ENCODE measurements at places on chromosomes 16 and 17. TPM values are rescaled to one million over a fixed set of nuclear protein-coding genes. Genes with fewer than 3 reads are reported as not detected.
A peak's percentile ranks its signal among the peaks of the same experiment; 100 is the strongest.

Gene EME1
- total RNA-seq: not detected

Gene RPRML
- not detected for total RNA-seq

Gene PLLP
- 3.2 TPM for total RNA-seq

Gene UBALD1
- 27.5 TPM for total RNA-seq

DNA sequence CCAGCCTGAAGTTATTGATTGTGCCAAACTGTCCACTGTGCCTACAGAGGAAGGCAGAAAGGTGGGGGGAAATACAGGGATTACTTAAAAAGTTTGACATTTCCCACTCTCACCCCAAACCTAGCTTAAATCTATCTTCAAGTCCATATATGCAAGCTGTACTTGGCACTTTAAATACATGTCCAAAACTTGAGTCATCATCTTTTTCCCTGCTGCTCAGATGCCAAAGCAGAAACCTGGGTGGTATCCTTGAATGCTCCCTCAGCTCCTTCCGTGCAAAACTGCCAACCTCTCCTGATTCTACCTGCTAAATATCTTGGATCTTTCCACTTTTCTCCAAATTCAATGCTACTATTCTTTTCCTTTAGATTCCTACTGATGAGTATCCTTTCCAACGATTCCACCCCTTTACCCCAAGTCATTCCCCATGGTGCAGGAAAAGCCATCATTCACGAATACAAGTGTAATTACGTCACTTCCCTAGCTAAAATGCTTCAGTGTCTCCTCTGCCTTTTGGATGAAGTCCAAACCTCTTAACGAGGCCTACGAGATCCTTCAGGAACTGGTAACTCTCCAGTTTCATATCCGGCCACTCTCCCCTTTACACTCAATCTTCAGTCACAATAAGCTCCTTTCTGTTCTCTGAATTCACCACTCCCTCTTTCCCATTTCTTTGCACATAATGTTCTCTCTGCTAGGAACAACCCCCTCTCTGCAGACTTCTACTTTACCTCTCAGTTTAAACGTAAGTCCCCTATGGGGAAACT lies 9.3 kb downstream of the BECN1 start:
- DNase-seq: no peak

GRCh38 chr16:88379694-88380040 lies 3.1 kb upstream of the ZNF469 start:
- peak; percentile 18 for DNase-seq

GRCh38 chr17:74607221-74607620 lies 15.1 kb upstream of the CD300LD start:
- DNase-seq: no peak

GRCh38 chr17:13837417-13837816 lies 231.9 kb upstream of the COX10 start:
- no peak for DNase-seq

DNA sequence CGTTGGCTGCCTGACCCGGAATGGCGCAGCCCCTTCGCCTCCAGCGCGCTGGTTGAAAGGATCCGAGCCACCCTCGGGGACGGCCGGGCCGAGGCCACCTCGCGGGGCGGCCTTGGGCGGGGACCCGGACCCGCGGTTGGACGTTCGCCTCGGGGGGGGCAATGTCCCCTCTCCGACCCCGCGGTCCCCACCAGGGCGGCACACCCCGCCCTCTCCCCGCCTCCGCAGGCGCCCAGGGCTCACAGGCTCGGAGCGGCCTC lies 1.0 kb upstream of the SOX8 start:
- no peak for DNase-seq

DNA sequence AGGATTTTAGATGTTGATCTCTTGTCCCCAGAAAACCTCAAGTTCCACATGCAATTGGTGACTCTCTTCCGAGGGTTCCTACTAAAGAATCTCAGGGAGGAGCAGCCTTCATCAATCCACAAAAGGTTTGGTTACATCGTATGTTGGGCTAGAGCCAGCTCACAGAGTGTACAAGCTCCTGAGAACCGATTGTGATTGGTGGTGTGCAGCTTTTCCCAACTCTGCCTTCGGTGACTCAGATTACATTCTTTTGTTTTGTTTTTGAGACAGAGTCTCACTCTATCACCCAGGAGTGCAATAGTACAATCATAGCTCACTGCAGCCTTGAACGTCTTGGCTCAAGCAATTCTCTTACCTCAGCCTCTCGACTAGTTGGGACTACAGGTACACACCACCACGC lies 172.4 kb downstream of the PMP22 start:
- DNase-seq: no peak

DNA sequence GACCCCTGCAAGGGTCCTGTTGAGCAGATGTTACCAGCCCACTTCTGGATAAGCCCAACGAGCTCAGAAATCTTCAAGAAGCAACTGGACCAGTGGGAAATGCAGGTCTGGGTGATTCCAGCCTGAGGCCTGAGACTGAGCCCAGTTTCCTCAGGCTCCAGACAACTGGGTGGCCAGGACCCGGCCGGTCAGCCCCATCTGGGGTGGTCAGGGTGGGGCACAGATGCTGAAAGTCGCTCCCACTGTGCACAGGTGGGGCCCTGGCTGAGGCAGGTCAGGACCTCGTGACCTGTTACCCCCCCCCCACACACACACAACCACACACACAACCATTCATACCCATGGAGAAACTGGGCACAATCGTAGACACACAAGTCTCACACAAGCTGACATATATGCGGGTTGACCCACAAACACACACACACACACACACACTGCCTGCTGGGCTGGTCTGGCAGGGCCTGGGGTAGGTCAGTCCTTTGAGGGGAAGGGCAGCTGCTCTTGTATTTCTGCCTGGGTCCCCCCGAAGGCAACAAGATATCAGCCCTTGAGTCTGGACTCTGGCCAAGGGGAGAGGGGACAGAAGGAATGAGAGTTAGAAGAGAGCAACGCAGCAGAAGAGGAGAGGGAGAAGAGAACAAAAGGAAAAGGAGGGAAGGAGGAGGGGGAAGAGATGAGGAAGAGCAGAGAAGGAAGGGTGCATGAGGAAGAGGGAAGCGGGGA lies 99.0 kb upstream of the CDH5 start:
- DNase-seq: no peak

GRCh38 chr17:72336026-72336803 lies 215.4 kb downstream of the SOX9 start:
- DNase-seq: no peak

DNA sequence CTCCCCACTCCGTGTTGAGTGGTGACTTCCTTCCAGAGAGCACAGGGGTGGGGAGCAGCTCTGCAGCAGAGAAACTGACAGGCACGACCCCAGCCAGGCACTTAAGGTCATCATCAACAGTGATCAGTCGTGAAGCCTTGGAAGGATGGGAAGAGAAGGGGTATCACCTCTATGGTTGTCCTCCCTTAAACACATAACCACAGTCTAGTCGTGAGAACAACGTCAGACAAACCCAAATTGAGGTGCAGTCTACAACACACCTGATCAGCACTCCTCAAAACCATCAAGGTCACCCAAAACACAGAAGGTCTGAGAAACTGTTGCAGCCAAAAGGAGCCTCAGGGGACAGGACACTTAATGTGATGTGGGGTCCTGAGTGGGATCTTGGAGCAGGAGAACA lies 68.3 kb downstream of the MPRIP start:
- no peak for DNase-seq

DNA sequence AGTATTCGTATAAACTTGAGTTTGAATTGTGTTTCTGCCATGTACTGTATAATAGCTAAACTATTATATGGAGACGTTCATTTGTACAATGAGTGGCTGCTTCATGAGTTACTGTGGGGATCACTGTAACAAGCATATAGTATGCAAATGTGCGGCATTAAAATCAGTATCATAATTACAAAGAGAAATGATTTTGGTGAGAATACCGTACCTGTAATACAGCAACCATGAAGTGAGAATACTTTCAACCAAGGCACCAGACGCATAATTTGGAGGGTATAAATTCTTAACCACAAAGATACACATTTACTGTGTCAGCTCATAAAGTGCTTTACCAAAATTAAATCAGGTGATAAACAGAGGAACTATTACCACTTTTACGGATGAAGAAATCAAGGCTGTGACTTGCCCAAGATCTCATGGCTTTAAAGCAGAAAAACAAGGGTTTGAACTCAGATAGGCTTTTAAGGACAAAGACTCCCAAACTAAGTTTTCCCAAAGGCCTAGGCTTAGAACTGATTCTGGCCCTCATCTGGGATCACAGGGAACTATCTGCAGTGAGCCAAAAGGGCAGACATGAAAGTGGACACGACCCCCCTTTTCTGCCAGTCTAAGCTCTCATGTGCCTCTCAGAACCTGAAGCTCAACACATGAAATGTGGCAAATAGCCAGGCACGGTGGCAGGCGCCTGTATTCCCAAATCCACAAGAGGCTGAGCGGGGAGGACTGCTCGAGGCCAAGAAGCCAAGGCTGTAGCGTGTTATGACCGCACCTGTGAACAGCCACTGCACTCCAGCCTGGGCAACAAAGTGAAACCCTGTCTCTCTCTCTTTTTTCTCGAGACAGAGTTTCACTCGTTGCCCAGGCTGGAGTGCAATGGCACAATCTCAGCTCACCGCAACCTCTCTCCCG lies 6.4 kb downstream of the RPS15A start:
- DNase-seq: no peak

- DNase-seq: peak; percentile 26
Measured at GRCh38 chr17:80881306-80881705, 110.3 kb upstream of the CHMP6 start.

- no peak for DNase-seq
Measured at GRCh38 chr16:89853306-89853993, 19.9 kb upstream of the TCF25 start.

DNA sequence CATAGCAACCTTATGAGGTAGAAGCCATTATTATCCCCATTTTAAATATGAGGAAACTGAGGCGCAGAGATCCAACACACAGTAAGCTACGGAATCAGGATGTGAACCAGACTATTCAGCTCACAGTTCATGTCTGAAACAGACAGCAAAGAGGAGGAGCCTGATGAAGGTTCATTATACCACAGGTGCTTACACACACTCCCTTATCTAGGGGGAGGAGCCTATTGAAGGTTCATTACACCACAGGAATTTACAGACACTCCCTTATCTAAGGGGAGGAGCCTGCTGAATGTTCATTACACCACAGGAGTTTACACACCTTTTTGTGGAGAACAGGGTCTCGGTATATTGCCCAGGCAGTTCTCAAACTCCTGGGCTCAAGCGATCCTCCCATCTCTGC lies 21.9 kb downstream of the C16orf95 start:
- no peak for DNase-seq

GRCh38 chr16:17481736-17482135 lies 11.0 kb upstream of the XYLT1 start:
- no peak for DNase-seq

DNA sequence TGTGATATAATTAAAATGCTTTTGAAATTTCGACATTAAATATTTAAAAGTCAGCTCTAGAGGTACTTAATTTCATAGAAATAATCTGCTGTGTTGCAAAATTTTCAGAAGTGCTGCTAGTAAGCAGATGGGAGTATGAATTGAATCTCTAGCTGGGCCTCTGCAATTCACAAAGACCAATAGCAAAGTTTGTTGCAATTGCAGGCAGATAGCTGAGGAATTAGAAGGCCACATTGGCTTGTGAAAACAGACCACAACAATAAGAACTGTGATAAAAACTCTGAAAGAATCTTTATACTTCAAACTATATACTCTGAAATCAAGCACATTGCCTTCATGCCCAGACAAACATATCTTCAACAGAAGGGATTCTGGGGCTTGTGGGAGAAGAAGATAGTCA lies 636.3 kb upstream of the SOX9 start:
- no peak for DNase-seq

GRCh38 chr17:7610641-7611040 lies 4.1 kb downstream of the FXR2 start:
- DNase-seq: no peak

DNA sequence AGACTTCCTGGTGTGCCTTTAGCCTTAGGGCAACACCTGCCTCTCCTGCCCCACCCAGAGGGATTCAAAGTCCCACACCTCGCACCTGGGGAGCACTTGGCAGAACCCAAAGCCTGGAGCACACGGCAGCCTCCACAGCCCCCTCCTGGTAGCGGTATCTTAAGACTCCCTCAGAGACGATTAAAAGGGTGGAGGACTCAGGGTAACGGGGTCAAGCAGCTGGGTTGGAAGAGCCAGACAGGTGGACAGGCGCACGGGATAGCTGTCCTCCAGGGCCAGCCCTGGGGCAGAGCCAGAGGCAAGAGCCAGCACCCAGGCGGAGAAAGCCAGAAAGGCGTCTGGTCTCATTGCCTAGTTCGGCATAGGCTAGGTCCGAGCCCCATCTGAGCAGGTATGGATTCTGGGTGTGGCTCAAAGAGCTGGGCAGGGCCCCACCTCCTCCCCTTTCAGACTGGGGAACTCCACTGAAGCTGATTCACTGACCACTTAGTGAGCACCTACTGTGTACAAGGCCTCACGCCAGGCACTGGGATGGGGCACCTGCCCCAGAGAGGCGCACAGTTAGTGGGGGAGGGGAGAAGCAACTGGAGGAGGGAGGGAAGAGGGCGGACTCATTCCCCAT lies 55.0 kb upstream of the MEAK7 start:
- DNase-seq: no peak

DNA sequence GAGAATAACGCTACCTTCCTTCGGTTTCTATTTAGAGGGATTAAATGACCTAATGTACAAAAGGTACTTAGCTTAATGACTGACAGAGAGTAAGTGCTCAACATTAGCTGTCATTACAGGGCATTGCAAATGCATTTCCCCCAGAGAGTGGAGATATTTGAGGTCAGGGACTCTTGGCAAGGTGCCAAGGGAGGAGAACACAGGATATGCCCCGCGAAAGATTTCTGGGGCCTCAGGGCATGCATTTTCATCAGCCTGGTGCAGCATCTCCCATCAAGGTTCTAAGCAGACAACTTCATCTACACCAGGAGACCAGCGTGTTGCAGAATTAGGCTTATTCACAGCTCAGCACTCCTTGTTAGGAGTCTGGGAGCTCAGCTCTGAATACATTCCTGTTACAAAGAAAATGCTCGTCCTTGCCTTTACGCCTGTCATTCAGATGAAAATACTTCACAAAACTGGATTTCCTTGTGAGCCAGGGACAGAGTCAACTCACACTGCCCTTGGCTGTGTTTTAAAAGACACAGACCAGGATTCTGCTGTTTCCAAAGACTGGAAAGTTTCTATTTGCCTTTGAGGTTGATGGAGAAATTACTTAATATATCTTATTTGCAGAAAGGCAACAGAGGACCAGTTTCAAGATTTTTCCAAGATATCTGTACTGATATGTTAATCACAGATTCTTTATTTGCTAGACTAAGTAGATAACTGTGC lies 108.2 kb downstream of the VAT1L start:
- DNase-seq: no peak

DNA sequence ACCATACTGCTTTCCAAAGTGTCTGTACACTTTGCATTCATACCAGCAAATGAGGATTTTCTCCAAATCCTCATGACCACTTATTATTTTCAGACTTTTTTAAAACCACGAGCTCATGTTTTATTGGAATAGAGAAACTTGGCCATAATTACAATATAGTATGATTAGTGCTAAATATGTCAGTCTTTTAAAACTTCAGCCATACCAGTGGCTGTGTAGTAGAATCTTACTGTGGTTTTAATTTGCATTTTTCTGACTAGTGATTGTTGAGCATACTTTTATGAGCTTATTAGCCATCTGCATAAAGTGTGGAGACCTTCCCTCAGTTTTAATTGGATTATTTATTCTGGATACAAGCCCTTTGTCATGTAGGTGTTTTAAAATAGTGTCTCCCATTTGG lies 57.8 kb downstream of the NLK start:
- DNase-seq: no peak

All from Right ventricle myocardium superior (tissue), 1 donor.